Stimulated activated CD8-positive, alpha-beta memory T cell treated with anti-CD3 and anti-CD28 coated beads, Interleukin-15, amount 100 ng/mL, for 48 hours (primary cell): ENCODE measurements at places on chromosomes 1 and 21.

- DNase-seq = no peak
Observed at GRCh38 chr1:101613546-101613945, 376.7 kb downstream of the S1PR1 start.

- no peak for DNase-seq
Observed at GRCh38 chr1:93433407-93433961, 14.4 kb upstream of the FNBP1L start.

DNA sequence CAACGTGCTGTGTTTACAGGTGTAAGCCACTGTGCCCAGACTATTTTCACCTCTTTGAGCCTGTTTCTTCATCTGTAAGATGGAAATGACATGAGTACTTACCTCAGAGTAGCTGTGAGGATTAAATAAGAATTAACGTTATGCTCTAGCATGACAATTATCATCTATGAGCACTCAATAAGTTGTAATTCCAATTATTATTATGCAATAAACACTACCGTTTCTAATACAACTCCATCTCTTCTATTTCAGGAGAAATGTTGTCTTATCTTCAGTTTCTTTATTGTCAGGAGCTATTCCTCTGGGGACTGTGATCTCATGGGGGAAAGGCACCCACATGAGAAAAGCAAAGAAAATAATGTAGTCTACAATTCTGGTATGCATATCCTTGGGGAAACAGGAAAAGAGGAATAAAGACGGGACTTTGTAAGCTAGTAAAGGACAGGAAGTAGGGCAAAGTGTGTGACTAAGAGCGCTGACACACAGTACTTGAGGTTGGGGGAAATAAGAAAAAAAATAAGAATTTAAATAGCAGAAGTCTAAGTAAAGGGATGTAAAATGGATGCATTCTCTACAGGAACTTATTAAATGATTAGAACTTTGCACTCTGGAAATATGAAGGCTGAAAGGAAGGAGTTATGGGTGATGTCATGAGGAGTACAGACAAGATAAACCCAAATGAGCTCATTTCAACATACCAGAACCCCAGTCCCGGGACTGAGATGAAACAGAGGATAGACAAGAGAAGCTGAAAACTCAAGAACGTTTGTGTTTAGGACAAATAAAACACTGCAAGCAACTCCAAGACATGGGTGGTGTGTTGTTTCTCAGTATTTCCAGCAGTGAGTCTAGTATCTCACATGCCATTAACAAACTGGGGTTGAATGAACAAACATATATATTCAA lies 9.8 kb downstream of the PHC2 start:
- no peak for DNase-seq

GRCh38 chr1:23575226-23575810 lies 16.0 kb upstream of the ID3 start:
- no peak for DNase-seq

DNA sequence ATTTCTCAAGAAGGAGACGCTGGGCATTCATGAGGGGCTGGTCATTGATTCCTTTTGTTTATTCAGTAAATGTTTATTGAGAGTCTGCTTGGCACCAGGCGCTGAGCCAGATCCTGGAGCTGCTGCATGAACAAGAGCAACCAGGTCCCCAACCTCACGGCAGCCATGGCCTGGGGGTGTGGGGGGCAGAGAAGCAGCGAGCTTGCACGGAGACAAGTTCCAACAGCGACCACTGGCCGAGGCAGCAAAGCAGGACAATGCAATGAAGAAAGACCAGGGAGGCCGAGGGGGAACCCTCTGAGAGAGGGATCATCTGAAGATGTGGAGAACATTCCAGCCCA lies 7.5 kb downstream of the KCNAB2 start:
- no peak for DNase-seq

- no peak for DNase-seq
Observed at GRCh38 chr1:38029081-38029681, 16.6 kb downstream of the UTP11 start.

DNA sequence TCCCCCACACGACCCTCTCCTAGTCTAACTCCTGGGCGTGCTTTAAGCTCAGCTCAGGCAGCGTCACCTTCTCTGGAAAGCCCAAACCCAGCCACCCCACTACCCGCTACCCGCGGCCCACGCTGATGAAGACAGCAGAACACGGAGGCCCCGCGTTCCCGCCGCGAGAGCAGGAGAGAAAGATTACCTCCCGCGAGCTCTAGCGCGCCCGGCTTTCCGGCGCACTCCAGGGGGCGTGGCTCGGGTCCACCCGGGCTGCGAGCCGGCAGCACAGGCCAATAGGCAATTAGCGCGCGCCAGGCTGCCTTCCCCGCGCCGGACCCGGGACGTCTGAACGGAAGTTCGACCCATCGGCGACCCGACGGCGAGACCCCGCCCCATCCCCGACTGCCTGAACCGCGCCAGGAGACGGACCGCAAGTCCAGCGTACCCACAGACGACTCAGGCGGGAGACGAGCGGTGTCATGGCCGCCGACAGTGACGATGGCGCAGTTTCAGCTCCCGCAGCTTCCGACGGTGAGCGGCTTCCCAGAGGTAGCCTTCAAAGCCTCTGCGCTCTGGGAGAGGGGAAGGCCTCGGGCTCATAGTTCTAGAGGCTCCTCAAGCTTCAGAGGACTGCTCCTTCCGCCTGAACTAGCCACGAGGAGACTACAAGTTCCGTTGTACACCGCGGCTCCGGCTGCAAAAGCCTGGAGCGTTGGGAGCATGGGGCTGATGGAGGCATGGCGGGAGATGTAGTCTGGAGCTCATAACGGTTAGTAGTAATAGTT lies at the start of the genes MUTYH and TOE1:
MUTYH (minus strand) TSS at position 652 of the 770 bp plus-strand sequence. CDS start 5,935 bp downstream, outside the sequence.
TOE1 (plus strand) TSS at position 382 of the 770 bp plus-strand sequence; CDS start at position 465, 83 bp downstream.
- peak; percentile 99 for DNase-seq

DNA sequence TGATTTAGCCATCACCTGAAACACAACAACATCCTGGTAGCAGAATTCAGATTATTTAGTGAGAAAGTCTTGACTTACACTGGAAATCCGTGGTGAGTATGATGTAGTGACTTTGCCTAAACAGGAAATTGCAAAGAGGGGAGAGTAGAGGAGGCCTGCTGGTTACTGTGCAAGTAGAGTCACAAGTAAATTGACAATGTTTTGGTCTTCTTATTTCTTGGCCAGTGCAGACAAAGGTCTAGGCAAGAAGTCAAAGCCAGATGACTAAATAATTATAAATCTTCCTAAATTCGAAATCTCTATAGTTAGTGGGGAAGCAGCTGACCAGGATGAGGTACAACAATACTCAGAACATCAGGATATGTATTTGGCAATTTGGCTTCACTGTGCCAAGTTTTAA lies 159.5 kb upstream of the KCTD3 start:
- DNase-seq = no peak

DNA sequence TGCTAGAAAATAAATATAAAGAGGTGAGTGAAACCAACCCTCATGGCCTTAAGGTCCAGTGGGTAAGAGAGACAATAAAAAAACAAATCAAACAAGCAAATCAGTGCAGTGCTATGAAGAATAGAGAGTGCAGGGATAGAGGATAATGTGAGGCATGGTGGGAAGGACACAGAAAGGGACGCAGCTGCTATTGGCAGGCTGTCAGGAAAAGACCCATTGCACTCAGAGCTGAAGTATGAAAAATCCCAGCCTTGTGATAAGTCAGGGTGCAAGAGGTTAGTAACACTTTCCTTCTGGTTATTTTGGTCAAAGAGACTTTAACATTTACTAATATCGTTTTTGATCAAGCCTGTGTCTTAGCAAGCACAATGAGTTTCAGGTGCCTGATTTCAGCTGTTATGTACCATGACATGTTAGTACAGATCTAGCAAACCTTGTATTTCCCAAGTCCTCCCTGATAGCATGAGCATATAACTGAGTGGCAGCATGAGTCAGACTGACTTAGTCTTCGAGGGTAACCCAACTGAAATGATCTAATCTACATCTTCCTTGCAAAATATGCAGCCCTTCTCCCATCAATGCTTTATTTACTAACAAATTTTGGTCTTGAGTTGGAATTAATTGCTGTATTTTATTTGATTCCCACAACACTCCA lies 31.7 kb downstream of the CHML start:
- no peak for DNase-seq

DNA sequence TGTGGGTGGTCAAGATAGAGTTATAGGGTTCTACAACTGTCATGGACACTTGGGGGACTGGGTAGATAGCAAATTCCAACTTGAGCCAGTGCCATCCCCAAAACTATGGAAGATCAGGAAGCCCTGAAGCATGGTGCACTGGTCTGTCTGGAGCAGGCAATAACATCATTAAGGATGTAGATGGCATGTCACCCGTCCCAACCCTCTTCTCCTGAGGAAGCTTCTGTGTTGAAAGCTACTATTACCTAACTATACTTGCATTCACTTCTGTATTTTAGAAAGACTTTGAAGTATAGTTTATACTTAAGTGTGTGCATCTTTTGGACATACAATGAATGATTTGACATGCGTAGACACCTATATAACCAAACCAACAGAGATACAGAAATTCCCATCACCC lies 32.9 kb downstream of the RABIF start:
- DNase-seq = no peak

DNA sequence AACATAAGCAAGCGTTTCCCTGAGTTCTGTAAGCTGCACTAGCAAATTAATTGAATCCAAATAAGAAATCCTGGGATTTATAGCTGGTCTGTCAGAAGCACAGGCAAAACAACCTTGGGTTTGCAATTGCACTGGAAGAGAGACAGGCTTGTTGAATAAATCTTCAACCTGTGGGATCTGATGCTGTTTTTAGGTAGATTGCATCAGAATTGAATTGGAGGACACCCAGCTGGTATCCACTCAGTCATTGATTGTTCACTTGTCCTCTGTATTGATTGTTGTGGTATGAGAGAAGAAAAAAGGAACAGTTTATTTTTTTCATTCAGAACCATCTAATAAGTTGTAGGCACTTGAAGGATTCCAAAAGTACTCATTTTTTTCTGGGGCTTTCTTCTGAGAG lies 497.4 kb downstream of the SIPA1L2 start:
- no peak for DNase-seq

DNA sequence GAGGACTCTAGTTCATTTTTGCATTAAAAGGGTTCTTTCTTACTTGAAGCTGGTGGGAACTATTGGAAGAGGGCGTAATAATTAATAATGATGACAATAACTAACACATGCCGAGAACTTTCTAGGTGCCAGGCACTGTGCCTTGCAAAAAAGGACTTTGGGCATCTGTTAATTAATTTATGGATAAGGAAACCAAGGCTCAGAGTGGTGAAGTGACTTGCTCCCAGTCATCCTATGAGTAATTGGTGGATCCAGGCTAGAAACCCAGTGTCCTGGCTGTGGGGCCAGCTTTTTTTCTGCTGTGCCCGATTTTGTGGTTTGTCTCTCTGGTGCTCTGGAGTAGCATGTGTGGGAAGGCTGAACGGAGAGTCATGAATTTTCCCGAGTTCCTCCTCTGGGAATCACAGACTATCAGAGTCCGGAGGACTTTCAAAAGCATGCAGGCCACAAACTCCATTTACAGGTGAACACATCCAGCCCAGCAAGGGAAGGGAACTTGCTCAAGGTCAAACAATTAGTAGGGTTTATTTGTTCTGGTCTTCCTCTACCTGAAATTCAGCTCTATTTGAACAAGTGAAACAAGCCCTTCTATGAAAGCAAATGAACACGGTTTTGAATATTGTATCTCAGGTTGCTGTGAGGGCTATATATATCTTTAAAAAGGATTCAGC lies 23.4 kb downstream of the ROR1 start:
- no peak for DNase-seq

- no peak for DNase-seq
Observed at GRCh38 chr1:222054416-222054815, 312.5 kb upstream of the DUSP10 start.

DNA sequence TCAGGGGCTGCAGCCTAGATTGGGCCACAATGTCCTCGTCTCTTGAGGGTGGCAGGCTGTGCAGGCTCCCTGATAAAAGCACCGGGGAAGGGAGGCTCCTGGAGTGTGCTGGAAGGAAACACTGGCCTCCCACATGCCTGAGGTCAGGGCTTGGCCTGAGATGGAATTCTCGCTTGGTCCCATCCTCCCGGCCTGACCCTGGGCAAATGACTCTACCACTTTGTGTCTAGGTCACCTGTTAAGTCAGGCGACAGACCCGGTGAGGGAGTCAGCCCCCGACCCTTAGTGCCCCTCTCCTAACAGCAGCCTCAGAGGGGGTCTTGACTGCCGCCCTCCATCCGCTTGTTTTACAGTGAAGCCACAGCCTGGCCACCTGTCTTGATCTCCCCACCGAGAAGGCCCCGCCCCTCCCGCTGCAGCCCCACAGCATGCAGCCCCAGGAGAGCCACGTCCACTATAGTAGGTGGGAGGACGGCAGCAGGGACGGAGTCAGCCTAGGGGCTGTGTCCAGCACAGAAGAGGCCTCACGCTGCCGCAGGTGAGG lies 2.5 kb downstream of the SMIM1 start:
- no peak for DNase-seq

DNA sequence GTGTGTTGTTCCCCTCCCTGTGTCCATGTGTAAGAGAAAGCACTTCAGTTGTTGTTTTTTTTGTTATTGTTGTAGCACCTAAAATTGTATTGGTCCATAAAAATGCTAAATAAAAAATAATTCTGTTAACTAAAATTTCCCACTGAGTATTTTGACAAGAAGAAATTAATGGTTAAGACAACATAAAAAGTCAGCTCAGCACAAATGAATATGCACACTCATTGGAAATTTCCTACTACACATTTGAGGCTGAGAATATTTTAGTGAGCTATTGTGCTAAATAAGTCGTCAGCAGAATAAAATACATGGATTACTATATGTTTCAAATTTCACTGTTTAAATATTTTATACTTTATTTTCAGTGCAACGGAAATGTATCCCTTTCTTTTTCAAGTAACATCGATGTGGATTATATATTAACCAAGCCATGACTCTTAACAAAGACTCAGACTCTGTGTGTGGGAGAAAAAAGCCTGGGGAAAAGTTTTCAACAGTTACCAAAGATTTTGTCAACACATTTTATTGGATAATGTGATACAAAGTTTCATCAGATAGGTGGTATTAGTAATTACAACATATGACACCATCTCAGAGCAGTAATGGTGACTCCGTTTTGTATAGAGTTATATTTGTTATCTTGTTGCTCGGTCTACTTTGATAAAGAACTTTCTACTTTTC lies 63.4 kb downstream of the LYPLAL1 start:
- DNase-seq = no peak

DNA sequence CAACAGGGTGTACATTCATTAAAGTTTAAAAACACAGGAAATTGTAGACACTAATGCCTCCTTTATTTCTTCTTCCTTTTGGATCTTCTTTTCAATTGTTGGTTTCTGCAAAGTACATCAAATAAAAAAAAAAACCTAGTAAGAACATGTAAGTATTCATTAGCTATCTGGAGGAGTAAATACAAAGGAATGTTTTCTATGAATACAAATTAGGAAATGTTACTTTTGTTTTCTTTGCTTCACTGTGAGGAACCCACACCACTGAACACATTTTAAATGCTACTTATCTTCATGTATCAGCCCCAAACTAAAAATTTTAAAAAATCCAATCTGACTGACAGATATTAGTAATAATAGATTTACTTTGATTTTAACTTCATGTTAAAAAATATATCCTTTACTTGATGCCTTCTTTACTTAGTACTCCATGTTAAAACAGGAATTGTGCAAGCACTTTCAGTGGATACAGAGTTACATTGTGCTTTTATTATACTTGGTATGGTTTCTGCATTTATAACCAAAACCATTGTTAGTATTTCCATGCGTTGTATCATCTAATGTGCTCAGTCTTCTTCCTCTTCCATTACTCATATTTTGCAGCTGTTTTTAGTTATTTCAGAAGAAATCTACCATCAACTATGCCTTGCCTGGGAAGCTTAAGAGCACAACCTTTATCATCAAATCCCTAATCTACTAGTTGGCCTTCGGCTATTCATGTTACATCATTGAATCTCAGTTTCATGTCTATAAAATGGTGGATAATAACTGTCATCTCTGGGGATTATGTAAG lies 236.9 kb upstream of the DPYD start:
- DNase-seq = no peak
